Right renal cortex interstitium (tissue), 3 donors: ENCODE measurements at places on chromosomes 3 and 15. TPM values are rescaled to one million over a fixed set of nuclear protein-coding genes. Genes with fewer than 3 reads are reported as not detected.

NMNAT3 gene
- 9.9 TPM for polyA plus RNA-seq

DNA sequence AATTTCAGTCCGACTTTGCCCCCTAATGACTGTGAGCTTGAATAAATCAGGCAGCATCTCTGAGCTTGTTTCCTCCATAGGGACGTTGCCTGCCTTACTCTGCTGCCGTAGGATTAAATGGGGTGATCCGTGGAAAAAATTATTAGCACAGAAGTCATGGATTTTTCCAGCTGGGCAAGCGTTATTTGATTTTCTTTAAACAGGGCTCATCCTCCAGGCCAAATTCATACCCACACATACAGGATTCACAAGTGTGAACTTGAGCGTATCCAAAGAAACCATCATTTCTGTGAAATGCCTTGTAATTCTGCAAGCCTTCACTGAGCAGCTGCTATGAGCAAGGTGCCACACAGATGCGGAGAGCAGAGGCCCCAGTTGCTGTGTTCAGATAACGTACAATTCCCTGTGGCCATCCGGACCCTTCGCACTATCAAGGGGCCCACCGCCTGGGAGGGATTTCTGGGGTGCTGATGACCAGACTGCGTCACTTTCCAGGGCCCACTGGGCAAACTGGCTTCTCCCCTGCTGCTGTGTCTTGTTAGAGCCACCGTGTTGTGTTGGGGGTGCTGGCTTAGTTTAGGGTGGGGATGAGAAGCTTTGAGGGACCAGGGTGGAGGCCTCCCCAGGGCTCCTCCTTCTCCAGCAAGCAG, 61.4 kb downstream of the MGLL start:
- DNase-seq = no peak

DNA sequence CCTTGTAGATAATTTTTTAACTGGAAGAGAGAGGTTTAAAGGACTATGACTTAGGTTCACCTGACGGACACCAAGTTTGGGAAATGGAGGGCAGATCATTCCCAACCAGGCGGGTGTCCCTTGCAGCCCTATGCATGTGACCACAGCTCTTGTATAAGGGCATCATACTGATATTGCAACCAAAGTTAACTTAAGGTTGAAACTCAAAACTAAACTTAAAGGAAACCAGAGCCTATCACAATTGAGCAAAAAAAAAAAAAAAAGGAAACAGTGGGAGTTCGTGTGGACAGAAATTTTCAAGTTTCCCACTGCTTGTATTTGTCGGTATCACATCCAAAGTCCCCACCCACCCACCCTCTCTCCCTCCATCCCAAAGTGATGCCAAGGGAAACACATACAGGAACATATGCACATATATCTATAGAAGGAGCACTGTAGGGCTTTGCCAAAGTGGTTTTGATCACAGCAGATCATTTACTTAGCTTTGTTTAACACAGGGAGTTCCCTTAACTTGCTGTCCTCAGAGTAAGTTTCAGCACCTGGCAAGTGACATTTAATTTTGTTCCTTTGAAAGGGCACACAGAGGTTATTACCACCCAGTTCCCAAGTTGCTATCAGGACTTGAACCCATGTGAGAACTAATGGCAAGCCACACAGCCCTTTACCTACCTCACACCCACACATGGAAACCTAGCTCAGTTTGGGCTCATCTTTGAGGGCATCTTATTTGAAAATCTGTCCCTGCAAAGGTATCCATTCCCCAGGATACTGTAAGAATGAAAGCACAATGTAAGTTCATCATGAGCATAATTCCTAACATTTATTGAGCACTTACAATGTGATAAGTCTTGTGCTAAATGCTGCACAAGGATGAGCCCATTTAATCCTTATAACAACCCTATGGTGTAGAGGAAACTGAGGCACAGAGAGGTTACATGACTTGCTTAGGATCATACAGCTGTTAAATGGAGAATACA, 204.5 kb upstream of the CMC1 start:
- DNase-seq = no peak

DNA sequence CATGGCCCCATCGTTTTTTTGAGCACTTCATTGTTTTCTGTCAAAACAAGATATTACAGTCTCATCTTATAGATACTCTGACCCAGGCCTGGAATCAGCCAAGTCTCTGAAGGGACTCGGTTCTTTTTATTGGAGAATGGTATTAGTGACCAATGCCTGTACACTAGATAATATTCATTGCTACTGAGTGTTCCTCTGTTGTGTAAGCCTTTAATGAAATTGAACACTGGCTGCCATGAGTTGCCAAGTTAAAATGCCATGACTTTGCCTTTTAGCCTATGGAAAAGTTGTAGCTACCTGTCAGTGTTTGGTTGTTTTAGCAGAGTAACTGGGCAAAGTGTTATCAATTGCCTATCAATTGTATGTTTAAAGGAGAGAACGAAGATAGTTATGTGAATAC, 134.0 kb downstream of the AKAP13 start:
- no peak for DNase-seq

- no peak for DNase-seq
These were observed 139.2 kb downstream of the VPS13C start for GRCh38 chr15:61921093-61921492.

DNA sequence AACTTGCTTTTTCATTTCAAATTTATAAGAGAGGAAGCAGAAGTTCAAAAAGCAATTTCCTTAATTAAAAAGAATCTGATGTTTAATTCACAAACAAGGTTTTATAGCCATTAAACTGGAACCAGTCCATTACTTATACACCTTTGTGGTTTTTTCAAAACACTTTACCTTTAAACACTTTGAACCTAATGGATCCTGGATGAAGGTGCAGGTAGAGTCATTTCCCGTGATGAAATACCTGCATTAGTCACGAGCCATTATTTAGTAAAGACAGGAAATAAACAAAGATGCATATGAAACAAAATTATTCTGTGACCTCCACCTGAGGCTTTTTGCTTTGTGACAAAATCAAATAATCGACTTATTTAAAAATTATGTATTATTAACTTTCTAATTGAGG, 341.7 kb upstream of the UBE2E2 start:
- no peak for DNase-seq

- DNase-seq = no peak
These were observed 144.2 kb downstream of the PDCD6IP start for GRCh38 chr3:33942483-33943150.

DNA sequence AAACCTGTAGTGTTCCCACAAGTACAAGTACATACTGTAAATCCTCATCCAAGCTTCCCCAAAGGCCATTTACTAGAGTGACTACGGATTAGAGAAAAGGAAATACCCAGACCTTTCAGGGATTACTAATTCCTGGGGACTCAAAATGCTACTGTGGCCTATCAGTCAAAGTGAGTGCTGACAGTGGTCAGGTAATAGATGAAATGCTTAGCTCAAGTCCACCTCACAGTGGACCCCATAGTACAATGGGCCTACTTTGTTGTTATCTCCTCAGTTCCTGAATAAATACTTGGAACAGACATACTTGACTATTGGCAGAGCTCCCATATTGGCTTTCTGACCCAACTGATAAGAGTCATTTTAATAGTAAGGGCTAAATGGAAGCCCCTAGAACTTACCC, 61.6 kb downstream of the MAP4 start:
- no peak for DNase-seq

- no peak for DNase-seq
These were observed 777.1 kb downstream of the SQOR start for GRCh38 chr15:46411900-46412299.

GRCh38 chr3:36409862-36410261, 29.6 kb downstream of the STAC start:
- no peak for DNase-seq
